NCI-H2081 (cell line): ENCODE measurements at places on chromosomes 11 and 22.

- DNase-seq, result no peak
These were observed 29.6 kb downstream of the EHF start for GRCh38 chr11:34650528-34650927.

DNA sequence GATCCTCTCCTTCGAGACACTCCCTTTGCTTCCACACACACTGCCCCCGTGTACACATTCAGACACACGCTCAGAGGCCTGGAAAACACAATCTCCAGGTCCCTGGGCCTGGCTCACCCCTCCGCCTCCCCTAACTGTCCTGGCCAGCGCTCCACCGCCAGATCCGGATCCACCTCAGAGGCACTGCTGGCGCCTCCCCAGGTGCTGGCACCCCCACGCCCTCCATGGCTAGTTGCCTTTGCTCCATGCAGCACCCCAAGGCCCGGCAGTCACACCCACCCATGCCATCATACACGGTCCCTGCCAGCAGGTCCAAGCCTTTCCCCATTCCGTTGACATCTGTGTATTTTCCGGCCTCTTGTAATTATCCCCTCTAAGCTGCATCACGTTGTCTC is 11.1 kb downstream of the SPTBN2 start:
- DNase-seq, result no peak

DNA sequence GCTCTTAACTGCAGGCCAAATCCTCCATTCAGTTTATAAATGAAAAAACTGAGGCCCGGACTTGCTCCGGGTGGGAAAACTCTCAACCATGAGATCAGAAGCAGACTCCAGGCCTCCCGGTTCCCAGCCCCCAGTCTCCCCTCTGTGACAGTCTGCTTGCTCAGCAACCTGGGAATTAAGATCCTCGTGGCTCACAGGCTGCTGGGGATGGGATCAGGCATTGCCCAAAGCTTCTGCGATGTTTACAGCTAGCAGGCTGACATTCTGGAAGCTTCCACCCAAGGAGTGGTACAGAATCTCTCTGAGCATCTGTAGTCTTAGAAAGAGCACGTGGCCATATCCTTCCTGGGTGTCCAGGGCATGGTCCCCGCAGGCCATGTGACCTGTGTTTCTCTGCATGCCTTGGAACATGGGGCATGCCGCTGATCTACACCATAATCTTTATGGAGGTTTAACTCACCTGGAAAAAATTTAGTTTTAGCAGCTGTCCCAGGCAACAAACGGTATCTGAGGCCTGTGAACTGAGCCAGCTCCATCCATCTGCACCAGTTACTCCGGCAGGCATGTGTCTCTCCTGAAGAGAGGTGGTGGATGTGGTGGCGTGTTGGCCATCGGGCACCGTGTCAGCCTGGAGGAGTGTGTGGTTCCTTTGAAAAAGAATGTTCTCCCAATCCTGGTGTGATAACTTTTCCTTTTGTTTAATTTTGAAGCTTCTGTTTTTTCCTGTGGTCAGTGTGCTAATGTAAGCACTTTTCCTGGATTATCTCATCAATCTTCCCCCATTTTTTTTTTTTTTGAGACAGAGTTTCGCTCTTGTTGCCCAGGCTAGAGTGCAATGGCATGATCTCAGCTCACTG is 7.9 kb downstream of the FBLN1 start:
- no peak for DNase-seq

DNA sequence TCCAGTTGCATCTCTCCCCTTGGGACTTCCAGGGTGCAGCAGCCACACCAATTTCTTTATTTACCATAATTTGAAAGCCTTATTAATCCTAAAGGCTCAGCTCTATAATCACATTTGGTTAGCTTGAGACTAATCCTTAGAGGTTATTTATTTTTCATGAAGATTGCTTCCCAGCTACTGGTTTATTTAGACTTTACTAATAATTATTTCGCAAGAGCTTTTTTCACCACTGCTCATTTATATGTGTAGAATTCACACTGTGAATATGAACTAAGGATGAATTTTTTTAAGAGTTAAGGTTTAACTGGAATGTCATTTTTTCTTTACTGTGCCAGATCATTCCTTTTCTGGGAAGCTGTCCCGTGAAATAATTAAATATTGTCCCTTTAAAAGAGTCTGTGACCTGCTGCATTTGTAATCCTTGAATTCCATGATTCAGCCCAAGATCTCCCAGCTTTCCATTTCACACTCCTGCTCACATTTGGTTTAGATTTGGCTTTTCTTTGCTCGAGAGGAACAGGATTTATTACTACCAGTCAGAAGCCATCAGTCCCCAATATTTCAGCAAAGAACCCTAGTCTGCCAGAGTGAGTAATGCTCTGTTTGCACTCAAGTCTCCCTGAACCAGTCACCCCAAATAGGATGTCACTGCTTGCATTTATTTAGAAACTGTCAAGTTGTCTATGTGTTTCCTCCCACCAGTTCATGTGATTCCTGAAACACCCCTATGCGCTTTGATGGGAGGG is 4.4 kb upstream of the CD44 start:
- DNase-seq, result no peak

GRCh38 chr22:41983513-41984405 is 14.5 kb downstream of the SEPTIN3 start:
- DNase-seq, result no peak

- no peak for DNase-seq
These were observed 10.9 kb downstream of the DRICH1 start for GRCh38 chr22:23621082-23621780.

- peak; percentile 40 for DNase-seq
These were observed 73.7 kb upstream of the KIRREL3 start for GRCh38 chr11:127074151-127074761.

- peak; percentile 67 for DNase-seq
These were observed 24.4 kb upstream of the SHISAL1 start for GRCh38 chr22:44336962-44337677.

- no peak for DNase-seq
These were observed 85.4 kb downstream of the ADAMTS15 start for GRCh38 chr11:130533871-130534270.

GRCh38 chr11:134915212-134915611 is 503.2 kb upstream of the B3GAT1 start:
- no peak for DNase-seq

DNA sequence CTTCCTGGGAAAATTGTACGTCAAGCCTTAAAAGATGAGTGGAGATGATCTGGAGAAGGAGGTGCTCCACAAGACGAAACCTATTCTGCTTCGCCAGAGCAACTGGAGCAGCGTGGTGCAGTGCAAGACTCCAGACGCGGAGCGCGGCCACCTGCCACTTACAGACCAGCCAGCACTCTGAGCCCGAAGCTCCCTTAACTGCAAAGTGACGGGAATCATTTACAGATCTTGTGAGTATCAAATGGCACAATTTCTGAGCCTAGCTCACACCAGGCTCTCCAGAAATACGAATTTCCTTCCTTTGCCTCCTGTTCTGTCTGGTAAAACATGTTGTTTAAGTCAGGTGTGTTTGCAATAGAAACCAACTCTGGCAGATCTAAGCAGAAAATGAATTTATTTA is 369.3 kb downstream of the CADM1 start:
- no peak for DNase-seq

GRCh38 chr11:32056438-32056837 is 34.4 kb upstream of the RCN1 start:
- DNase-seq, result no peak

GRCh38 chr11:76589477-76589876 is 81.1 kb downstream of the LRRC32 start:
- DNase-seq, result no peak

DNA sequence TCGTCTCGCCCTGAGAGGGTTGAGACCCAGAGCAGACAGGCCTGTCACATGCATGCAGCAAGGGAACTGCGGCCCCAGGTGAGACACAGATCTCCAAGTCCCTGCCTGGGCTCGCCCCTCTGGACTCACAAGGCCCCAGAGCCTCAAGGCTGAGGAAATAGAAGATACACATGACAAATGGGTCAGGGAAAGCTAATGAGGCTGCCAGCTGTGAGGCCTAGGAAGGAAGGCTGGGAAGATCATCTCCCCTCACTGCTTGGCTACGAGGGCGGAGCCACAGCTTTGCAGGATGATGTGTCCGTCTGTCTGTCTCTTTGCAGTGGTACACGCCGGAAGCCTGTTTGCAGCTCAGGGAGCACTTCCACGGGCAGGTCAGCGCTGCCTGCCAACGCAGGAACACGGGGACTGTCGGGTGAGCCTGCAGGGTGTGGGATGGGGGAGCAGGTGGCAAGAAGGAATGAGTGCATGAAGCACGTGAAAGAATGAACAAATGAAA is 4.5 kb downstream of the RAB36 start:
- no peak for DNase-seq

- DNase-seq, result peak; percentile 8
These were observed 8.4 kb upstream of the CCKBR start for GRCh38 chr11:6251120-6251733.

DNA sequence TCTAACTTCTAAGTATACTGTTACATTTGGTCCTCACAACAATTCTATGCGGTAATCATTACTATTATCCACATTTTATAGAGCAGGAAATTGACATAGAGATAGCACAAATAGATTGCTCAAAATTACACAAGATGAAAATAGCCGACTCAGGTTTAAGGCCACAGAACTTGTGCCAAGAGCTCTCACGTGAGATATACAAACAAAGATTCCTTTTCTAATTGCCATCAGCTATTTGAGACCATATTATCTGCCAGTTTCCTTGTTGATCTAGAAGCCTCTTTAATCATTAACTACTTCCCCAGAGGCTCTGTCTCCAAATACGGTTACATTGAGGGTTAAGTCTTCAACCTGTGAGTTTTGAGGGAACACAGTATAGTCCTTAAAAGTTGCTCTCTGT is 61.0 kb upstream of the GLYATL1B start:
- peak; percentile 67 for DNase-seq

DNA sequence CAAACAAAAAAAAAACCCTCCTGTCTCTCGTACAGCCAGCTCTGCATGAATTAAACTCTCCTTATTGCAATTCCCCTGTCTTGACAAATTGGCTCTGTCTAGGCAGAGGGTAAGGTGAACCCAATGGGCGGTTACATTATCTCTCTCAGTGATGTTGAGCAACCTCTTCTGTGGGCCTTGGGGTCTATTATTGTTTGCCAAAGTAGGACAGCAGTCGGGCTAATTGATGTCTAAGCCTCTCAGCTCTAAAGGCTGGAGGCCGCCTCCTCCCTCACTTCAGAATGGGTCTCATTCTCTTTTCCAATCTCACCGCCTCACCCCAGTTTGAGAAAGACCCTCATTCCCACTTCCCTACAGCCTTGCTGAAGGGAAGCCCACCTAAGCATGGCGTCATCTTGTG is 1.3 kb upstream of the SLC25A45 start:
- DNase-seq, result no peak
